ENCODE measurements at places on chromosomes 16 and 17.

GRCh38 chr17:82376042-82376730, 4.6 kb downstream of the UTS2R start:
- no peak for DNase-seq

- peak; percentile 49 for DNase-seq
Observed at GRCh38 chr17:17841601-17842025, 4.8 kb upstream of the SREBF1 start.

GRCh38 chr17:21082001-21082436, 39.2 kb upstream of the USP22 start:
- no peak for DNase-seq

DNA sequence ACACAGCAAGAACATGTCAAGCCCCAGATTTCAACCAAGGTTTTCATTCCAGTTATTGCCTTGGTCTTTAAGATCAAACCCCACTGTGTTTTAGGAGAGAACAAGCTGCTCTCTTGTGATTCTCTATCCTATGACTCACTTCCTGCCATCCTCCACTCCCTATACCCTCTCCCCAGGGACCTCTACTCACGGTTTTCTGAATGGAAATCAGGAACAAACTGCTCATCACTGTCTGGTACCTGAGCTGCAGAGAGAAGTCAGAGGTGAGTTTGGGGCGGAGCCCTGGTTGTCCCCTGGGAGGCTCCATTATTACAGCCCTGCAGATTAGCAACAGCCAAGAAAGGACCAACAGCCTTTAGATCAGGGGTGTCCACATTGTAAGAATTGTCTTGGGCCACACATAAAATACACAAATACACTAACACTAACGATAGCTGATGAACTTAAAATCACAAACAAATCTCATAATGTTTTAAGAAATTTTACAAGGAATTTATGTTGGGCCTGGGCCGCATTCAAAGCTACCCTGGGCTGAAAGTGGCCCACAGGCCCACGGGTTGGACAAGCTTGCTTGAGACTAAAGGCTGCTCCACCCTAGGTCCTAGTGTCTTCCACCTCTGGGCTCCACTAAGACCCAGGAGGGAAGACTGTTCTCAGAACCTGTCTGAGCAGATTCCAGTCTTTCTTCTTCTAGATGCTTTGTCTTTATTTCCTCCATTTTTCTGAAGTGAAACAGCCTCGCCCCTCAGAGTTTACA, 9.7 kb downstream of the ETV4 start:
- DNase-seq = peak; percentile 46

GRCh38 chr16:69143116-69143515, 10.7 kb downstream of the UTP4 start:
- no peak for DNase-seq

- no peak for DNase-seq
Observed at GRCh38 chr17:1036845-1037237, 39.9 kb downstream of the TIMM22 start.

DNA sequence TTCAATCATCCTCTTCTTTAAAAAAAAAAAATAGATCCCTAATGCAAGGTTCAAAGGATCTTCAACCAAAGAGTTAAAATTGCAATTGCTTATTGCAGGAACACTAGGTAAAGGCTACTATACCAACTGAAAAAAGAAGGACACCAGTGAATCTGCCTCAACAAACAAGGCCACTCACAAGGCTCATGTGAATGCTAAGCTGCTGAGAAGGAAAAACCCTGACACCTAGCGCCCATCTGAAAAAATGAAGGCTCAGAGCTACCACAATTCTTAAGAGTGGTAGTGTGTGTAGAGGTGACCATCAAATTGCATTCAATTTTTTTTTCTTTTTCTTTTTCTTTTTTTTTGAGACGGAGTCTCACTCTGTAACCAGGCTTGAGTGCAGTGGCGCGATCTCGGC, 201.6 kb upstream of the C17orf78 start:
- peak; percentile 72 for DNase-seq

DNA sequence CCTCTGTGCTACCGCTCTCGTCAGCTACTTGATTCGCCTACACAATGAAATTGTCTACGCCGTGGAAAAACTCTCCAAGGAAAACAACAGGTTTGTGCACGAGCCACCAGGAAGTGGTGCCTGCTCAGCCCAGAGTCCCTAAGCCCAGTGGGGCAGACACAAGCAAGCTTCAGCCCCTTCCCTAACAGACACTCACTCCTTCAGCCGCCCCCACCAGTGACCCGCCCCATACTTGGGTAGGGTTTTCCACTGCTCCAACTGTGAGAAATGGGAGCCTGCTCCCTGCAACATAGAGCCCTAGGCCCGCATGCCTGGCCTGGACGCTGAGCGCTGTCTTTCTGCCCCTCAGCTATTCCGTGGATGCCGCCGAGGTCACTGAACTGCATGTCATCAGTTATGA, 28.6 kb upstream of the ENDOV start:
- no peak for DNase-seq

- DNase-seq = no peak
Observed at GRCh38 chr16:66229651-66230050, 136.8 kb upstream of the CDH5 start.

DNA sequence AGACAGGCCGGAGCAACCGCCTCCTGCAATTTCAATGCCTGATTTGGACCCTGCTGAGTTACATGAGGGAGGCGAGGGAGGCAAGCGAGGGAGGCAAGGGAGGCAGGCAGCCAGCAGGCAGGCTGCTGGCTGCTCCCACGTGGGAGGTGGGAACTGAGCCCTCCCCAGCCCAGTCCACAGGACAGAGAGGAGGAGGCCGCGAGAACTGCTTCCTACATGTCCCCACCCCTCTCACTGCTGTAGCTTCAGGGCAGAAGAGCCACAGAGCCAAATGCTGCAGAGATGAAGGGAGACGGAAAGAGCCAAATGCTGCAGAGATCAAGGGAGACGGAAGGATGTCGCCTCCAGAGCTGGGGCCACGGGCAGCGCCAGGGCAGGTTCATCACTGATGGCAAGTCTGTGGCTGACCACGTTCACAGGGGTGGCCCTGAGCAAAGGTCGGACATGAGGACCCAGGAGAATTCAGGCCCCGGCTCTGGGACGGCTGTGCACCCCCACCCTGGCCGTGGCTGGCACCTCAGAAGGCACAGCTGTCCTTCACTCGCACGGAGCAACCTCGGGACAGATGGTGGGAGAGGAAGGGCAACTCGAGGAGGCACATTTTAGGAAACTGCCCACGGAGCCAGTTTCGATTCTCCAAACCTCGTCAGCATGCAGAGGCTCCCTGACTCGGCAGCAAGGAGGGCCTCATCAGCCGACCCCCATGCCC, 21.5 kb downstream of the RPH3AL start:
- peak; percentile 29 for DNase-seq

DNA sequence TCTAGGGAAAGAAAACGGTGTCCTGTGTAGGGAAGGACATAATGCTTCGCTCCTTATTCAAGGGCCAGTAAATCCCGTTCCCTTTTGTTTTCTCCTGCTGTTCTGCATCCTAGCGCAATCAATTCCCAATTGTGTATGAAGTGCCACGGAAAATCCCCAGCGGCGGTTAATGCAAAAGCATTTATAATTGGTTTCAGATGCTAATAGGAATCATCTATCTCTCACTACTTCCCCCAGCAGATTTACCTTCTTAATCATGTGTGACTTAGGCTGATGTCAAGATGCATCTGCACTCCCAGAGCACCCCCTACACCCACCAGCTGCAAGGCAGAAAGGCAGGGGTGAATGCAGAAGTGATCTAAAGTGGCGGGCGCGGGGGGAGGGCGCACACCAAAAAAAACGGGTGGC, 32.7 kb upstream of the SSTR2 start:
- DNase-seq = no peak

DNA sequence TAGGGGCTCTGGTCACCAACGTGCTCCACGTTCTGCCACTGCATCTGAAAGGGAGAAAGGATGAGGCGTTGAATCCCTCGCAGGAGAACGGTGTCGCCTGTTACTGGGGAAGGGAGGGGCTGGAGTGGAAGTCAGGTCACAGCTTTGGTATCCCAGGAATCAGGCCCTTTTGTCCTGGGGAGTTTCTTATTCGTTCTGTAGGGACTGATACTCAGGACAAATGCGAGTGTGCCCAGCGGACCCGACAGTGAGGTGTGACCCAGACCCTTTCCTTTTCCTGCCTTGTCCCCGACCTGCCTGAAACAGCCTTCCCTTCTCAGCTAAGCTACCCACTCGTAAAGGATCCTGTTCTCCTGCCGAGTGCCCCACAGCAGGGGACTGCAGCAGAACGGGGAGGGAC, 177.5 kb downstream of the VPS53 start:
- DNase-seq = no peak

- DNase-seq = no peak
Observed at GRCh38 chr17:79674506-79675412, 56.0 kb upstream of the ENPP7 start.

DNA sequence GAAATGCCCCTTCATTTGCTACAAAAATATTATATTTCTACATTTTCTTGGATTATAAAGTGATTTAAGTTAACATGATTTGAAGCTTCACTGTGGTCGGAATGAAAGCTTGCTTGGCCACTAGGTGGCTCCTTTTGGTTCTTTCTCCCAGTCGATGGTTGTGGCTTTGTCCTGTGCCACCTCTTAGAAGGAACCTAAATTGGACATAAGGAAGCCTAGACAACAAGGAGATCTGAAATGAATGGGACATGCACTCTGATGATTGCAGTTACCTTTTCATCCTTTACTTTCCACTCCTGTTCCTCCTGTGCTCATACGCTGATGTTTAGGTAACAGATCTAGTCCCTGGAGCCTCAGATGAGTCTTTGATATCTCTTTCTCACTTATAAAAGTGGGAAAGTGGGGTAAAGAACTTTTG, 39.2 kb downstream of the FTO start:
- peak; percentile 45 for DNase-seq

- DNase-seq = no peak
Observed at GRCh38 chr17:29714146-29714545, 91.4 kb upstream of the CORO6 start.

GRCh38 chr16:793414-793813, 5.0 kb downstream of the CHTF18 start:
- no peak for DNase-seq

Data from H9 (cell line).